Effector CD4-positive, alpha-beta T cell (primary cell): ENCODE measurements at places on chromosomes 12 and 14.
A peak's percentile ranks its signal among the peaks of the same experiment; 100 is the strongest.

DNA sequence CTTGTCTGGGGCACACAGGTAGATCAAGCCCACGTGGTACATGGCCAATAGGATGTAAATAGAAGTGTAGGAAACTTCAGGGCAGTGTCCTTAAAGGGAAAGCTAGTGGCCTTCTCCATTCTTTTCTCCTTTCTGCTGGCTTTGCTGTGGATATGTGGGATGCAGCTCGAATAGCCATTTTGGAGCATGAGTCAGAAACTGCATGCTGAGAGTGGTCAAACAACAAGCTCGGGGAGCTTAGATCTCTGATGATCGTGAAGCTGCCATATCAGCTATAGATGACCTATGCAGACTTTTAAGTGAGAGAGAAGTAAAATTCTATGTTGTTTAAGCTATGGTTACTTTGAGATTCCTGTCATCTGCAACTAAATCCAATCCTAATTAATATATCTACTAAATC lies 241.3 kb upstream of the DAAM1 start:
- DNase-seq, result no peak

DNA sequence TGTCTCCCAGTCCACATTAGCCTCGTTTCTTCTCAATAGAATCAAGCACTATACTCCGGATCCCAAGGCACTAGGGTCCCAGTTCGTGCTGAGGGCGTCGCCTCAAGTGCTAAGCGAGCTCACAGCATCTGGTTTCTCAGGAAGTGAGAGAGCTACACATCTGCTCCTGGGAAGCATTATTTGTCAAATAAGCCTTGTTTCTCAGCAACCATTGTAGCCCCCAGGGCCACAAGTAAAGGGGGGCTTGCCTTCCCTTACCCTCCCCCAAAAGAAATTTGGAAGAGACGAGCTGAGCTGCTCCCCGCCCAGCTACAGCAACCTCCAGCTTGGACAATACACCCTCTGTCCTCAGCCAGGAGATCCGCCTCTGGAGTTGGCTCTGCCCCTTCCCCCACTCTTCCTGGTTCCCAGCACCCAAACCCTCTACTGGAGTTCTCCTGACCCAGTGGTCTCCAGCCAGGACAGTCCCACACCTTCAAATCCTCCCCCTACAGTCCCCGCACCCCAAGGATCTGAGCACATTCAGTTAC lies 5.7 kb upstream of the TNS2 start:
- no peak for DNase-seq

DNA sequence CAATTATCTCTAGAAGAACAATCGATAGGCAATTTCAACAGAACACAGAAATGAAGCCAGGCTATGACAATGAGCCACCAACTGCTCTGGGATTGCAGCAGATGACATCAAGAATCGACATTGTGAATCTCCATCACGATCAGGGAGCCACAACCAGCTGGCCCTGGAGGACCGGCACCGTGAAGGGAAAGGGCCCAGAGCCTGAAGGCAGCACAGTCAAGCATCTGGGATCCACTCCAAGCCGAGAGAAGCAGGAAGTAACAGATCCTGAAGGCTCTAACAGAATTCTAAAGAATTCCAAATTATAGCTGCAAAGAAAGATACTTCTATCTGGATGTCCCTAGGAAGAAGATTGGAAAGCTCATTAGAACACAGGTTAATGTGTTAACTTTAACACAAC lies 61.0 kb downstream of the LRRC74A start:
- no peak for DNase-seq

DNA sequence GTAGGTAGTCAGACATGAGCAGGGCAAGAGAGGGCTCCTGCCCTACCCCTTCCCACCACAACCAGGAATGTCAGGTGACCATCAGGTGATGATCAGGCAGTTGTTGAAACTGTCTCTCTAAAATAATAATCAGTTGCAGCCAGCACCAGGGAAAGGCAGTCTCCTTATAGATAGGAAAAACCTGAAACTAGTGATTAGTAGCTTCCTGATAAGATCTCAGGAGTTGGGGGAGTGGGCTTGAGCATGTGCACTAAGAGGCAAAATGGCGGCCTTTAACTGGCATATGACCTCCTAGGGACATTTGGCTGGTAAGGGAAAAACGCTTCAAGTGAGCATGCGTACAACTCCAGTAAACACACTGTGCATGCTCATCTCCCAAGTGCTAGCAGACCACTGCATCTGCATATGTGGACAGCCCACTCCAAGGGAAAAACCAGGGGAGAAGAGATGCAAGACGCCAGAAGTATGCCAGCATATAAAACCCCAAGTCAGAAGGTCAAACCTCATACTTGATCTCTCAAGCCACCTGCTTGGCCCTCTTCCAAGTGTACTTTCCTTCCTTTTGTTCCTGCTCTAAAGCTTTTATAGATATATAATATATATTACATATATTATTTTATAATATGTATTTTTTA lies 37.1 kb downstream of the TGFB3 start:
- DNase-seq, result no peak

- no peak for DNase-seq
These were observed 26.0 kb downstream of the C12orf42 start for GRCh38 chr12:103469719-103470118.

DNA sequence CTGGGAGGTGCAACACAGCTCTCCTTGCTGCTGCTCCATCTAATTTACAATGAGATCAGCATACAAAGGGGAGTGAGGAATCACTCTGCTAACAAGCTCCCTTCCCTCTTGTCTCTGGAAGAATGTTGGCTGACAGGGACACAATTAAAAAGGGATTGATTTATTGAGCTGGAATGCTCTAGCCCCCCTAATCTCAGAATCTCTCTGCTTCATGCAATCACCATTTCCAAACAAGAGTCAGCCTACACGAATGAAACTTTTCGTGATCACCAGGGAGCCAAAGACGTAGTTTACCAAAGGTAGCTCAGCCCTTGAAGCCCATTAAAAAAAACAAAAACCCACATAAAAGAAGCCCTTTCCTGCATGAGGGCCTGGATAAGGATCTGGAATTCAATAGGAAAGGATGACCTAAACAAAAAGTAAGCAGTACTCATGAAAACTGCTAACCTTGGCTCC lies 223.8 kb downstream of the C12orf75 start:
- DNase-seq, result no peak

- DNase-seq, result peak; percentile 4
These were observed 50.4 kb downstream of the GXYLT1 start for GRCh38 chr12:42094277-42094676.

DNA sequence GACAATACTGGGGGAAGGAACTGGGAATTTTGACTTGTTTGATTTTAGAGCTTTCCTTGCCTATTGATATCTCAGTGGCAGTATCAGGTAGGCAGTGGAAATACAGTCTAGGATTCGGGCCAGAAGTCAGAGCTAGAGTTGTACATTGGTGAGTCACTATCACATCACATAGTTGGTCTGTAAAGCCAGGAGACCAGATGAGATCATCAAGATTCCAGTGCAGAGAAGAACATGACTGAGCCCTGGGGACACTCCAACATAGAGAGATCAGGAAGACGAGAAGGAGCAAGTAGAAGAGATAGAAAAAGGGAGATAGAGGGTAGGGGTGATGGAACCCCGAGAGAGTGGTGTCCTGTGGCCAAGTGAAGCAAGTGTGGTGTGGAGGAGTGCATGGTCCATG lies 46.6 kb upstream of the NR1H4 start:
- no peak for DNase-seq

DNA sequence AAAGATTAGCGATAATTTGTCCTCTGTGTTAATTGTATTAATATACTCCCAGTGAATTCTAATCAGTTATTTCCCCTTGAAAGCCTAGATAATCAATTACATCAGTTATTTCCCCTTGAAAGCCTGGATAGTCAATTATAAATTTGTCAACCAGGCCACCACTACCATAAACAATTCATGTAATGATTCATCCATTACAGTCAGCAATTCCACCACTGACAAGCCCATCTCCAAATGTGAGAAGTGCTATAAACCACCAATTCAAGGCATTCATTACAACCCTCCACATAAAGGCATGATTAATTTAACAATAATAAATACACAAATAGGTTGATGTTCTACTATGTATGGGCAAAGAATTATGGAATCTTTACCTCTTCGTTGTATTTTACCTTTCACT lies 40.9 kb downstream of the INTS13 start:
- no peak for DNase-seq

DNA sequence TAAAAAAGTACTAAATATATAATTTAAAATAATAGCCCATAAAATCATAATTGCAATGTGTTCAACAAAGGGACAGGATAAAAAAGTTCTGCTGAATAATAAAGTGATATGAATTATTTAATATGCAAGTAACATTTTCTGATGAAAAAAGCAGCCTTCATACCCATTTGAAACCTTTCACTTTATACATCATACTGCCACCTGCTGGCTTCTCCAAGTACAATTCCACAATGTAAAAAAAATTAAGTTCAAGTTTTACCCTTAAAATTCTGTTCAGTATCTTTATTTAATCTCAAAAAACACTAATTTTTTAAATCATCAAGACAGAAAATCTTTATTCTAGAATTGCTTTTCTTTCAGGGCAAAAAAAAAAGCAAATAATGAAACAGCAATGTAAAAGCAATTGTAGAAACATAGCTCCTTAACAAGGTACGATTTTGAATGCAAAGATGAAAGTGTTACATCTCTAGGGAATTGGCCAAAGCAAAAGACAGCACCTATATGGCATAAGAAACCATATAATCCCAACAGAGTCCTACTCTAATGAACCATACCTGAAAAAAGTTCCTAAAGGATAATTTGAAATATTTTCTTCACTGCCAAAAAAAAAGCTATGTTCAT lies 15.0 kb downstream of the MDM1 start:
- peak; percentile 42 for DNase-seq

- peak; percentile 72 for DNase-seq
These were observed 75.0 kb downstream of the TGFB3 start for GRCh38 chr14:75906680-75907280.

DNA sequence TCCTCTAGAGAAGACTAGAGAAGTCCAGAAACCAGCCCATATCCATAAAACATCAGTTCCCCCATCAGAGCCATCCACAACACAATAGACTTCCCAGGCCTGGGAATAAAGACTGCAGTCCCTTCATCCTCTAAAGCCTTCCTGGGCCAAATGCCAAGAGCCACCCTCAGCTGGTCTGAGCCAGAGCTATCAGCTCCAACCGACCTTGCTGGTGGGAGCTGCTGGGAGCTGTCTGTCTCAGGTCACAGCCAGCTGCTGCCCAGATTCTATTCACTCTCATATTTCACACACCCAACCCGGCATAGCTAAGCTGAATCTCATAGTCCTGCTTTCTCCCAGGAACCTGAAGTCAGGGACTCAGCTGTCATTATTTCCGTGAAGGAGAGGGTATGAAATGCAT lies 10.9 kb upstream of the TFCP2 start:
- no peak for DNase-seq

- DNase-seq, result no peak
These were observed 421.5 kb upstream of the MDGA2 start for GRCh38 chr14:48096897-48097296.

- DNase-seq, result no peak
These were observed 109.2 kb upstream of the FLRT2 start for GRCh38 chr14:85420707-85421106.

DNA sequence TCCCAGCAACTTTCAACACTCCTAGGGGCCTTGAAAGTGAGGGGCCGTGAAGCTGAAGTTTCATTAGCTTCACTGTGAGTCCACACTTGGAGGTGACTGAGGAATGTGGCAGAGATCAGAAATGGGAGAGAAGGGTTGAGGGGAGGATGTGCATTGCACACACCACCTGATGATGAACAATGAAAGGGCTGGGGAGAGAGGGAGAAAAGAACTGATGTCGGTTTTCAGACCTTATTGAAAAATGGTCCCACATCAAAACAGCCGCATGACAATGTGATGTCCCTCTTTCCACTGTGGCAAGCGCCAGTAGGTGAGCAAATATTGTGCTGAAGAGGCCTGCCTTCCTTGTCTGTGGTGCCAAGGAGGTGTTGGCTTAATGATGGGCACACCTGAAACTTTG lies 32.3 kb upstream of the ATP23 start:
- DNase-seq, result no peak

- no peak for DNase-seq
These were observed 7.2 kb upstream of the KRT75 start for GRCh38 chr12:52441320-52441911.

DNA sequence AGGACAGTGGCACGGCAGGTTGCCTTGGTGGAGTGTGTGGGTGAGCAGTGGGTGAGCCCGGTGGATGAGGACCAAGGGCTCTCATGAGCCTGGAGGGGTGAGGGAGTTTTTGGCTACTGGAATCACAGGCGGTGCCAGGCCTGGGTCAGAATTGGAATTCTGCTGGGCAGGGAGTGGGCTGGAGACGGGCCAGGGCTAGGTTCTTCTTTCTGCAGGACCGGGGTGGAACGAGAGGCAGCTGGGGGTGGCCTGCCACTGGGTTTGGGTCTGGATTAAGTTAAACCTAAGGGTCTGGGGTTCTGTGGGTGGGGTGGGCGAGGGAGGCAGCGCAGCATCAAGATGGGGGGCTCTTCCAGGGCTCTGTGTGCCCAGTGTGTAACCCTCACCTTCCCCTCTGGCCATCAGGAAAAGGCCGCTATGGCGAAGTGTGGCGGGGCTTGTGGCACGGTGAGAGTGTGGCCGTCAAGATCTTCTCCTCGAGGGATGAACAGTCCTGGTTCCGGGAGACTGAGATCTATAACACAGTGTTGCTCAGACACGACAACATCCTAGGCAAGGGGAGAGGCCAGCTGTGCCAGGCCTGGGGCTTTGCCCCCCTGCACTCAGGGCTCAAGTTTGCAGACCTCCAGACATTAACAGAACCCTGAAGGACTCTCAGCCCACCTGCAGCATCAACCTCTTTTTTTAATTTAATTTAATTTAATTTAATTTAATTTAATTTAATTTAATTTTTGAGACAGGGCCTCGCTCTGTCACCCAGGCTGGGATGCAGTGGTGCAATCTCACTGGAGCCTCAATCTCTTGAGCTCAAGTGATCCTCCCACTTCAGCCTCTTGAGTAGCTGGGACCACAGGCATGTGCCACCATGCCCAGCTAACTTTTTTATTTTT lies 7.0 kb downstream of the ACVRL1 start:
- DNase-seq, result no peak

- no peak for DNase-seq
These were observed 521.8 kb downstream of the RMST start for GRCh38 chr12:97984436-97984835.

DNA sequence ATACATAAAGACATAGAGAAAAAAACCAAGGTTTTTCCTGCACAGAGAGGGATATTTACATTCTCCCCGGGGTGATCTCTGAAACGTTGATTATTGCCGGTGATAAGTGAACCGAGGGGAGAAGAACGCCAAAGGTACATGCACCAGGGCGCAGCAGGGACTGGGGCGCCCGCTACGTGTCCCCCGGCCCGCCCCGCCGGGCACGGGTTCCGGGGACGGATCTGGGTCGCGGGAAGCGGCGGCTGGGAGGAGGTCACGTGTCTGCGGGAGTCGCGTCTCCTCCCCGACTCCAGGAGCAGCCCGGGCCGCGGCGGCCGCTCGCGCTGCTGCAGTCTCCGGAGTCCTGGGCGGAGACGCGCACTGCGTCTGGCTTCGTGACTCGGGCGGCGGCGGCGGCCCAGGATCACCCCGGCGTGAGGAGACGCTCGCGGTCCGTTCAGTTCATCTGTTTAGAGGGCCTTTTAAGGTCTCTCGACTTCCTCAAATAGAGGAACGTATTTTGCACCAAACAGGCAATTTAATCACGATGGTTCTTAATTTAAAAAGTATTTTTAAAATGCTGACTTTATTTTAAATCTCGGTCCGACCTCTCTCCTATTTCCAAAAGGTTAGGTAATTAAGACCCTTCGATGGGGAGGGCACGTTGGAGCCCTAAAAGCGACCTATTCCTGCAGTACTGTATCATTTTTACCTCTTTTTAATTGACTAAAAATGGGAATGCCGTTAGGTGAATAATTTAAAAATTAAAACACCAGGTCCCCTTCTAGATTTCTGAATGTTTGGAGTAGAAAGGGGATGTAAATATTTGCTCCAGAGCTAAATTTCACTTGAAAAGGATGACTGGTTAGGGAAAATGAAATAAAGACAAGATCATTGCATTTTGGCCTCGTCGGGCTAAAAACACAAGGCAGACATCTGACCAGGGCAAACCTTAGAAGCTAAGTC lies 1.8 kb upstream of the BHLHE41 start:
- DNase-seq, result no peak
